ENCODE measurements at places on chromosomes 6 and 20.

DNA sequence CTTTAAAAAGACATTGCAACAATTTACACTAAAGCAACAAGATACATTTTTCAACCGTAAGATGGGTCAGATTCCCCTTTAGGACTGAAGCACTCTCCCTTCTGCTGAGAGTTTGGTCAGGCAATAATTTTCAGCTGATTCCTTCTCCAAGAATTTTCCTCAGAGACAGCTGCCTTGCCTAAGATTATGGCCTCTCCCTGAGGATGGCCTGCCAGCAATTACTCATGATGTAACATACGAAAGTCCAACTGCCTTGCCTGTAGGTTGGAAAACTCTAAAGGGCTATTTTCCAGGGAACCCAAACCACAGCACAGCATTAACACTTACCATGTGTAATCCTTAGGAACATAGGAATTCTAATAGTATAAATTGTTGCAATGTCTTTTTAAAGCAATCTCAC, 229.1 kb upstream of the FLRT3 start:
- DNase-seq: no peak

GRCh38 chr20:18390201-18390600, 76.6 kb downstream of the DZANK1 start:
- no peak for DNase-seq

GRCh38 chr20:50291254-50292078, 100.8 kb downstream of the CEBPB start:
- no peak for DNase-seq

DNA sequence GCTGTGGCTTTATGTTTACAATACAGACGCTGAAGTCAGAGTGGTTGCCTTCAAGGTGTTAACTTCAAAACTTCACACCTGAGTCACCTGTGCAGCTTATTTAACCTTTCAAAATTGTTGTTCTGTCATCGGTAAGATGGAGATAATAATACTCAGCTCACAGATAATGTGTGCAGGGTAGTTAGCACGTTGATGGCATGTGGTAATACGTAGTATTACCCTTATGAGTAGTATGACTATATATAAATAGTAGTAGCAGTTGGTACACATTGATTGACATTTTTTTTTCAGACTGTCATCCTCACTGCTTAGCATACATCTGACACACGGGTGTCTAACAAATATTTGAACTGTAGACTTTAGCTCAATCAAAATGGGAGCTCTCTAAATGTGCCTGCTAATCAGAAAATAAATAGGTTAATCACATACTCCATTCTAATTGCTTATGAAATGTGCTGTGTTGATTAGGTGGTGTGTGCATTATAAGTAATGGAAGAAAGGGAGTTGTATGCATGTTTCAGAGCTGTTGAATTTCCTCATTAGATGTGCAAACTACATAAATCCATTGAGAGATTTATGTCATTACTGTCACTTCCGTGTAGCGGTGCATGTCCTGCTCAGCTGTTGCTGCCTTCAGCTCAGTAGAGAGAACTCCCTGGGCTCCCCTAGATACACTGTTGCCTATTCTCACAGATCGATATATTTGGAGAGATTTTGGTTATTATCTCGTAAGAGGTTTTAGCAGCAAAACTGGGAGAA, 11.2 kb upstream of the MROH8 start:
- no peak for DNase-seq

DNA sequence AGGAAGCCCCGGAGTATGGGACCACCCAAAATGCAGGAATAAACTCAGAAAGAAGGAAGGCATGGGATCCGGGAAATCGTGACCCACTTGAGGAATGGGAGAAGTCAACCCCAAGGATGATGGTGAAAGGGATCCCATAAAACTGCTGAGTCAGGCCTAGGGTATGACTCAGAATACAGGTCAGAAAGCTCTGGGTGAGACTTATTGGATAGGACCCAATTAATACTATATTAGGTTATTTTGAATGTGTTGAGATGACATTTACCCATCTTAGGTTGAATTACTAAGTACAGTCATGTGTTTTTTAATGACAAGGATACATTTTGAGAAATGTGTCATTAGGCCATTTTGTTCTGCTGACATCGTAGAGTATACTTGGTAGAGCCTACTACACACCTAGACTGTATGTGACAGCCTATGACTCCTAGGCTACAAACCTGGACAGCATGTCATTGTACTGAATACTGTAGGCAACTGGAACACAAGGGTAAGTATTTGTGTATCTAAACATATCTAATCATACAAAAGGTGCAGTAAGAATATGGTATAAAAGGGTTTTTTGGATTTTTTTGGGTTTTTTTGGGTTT, 17.1 kb upstream of the HIVEP1 start:
- DNase-seq: no peak

DNA sequence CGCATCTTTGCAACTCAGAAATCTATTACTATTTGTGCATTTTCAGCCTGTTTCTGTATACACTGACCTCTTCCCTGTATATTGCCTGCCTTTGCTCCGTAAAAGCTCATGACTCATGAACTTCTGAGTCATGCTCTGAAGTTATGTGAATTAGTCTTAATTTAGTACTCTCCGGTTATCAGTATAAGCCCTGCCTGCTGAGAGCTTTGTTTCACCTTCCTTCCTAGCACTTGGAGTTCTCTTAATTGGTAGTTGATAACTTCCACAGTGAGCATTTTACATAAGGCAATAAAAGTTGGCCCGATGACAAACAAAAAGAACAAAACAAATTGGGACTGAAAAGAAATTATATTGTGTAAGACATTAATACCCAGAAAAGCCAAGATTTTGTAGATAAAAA, 231.4 kb downstream of the GJA1 start:
- DNase-seq: no peak

- no peak for DNase-seq
These were observed 540.0 kb upstream of the JARID2 start for GRCh38 chr6:14705841-14706377.

DNA sequence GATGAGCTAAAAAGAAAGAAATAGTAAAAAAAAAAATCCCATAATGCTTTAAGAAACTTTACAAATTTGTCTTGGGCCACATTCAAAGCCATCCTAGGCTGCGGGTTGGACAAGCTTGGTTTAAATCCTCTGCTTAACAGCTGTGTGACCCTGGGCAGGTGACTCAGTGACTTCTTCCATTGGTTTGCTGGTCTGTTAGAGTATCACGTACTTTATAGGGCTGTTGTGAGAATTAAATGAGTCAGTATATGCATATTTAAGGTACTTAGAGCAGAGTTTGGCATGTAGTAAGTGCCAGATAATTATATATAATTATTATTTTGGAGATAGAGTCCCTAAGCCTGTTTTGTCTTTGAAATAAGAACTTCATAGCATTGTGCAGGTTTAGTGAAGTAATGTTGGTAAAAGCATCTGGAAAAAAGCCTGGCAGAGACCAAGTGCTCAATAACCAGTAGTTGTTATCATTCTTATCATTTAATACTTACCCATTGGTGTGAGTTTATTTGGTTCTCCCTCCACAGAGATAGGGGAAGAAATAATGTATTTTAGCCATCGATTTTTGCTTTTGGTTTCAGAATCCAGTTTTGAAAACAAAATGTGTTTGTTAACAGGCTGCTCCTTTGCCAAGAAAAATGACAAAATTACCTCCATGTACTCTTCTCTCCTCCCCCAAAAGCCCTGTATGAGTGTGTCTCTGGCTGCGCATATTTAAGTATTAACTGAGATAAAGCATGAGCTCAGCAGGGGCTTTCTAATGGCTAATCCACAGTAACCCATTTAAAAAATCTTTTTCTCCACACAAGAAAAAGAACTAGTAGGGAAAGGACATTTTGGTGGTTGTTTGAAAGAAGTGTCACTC, 67.2 kb downstream of the FOXO3 start:
- no peak for DNase-seq
